ENCODE measurements at places on chromosomes 2 and 18. TPM values are rescaled to one million over a fixed set of nuclear protein-coding genes. Genes with fewer than 3 reads are reported as not detected.

DNA sequence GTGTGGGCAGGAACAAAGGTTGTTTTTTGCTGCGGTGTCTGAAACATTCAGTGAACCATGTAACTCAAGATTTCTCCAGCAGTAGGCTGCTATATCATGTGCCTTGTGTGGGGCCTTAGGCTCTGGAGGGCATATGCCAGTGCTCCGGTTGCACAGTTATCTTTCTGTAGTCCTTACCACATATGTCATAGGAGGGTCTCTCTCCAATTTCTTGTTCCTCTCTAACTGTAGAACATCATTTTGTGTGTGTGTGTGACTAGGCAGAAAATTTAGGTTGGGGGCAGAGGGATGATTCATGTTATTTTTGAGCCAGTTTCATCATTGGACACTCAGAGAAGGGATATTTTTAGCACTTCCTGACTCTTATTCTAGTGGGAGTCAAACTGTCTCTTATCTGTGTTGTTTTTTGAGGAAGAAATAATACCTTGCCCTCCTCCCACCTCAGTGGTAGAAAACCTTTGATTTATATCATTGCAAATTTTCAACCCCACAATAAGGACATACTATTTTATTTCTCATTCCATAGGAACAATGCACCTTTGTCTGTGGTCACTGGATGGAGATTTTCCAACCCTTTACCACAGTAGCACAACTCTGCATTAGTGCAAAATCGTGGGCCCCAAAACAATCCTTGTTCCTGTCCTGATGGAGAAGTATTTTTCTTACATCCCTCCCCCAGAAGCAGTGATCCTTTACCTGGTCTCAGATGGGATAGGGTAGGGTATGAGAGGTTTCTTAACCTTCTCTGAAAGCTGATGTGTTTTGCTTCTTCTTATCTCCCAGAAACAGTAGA, 113.9 kb downstream of the CCDC74A start:
- DNase-seq: no peak

GRCh38 chr2:195470622-195471021, 186.4 kb upstream of the SLC39A10 start:
- DNase-seq: no peak

- DNase-seq: no peak
Observed at GRCh38 chr2:19652811-19653210, 249.0 kb downstream of the TTC32 start.

- no peak for DNase-seq
Observed at GRCh38 chr18:22094358-22094734, 75.0 kb upstream of the GATA6 start.

The SNORC gene
- total RNA-seq: 0.53 TPM

The LYPD6B gene
- total RNA-seq: 2.0 TPM

The FLACC1 gene
- total RNA-seq: 6.8 TPM

DNA sequence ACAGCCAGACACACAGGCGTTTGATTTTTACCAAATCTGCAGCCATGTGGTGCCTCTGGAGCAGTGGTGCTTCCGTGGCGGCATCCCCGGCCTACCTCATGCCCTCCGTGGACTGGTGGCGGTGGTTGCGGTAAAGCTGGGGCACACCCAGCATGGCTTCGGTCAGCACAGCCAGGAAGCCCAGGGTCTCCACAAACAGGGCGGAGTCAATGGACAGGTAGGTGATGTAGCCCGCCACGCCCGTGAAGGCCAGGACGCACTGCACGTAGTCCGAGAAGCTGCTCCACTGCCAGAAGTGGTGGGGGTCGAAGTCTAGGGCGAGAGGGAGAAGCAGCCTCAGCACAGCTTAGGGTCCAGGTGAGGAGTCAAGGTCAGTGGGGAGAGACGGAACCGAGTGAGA, 32.4 kb downstream of the SLC66A2 start:
- peak; percentile 37 for DNase-seq

DNA sequence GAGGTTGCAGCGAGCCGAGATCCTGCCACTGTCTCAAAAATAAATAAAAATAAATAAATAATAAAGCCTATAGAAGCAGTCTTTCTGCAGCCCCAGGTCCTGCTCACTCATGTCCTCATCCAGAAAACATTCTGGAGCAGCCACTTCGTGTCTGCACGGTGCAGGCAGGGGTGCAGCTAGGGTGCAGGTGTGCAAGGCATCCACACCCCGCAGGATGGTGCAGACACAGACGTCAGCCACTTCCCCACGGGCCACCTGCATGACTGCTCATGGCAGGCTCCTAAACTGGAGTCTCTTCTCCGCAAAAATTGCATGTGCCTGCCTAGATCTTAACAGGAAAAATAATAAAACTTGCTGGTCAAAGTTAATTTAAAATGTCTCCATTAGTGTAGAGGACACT, 80.2 kb upstream of the SNTG2 start:
- no peak for DNase-seq

GRCh38 chr18:22283397-22283796, 114.0 kb downstream of the GATA6 start:
- DNase-seq: no peak

The RAX gene
- not detected for total RNA-seq

- no peak for DNase-seq
Observed at GRCh38 chr2:13046557-13047165, 329.9 kb downstream of the TRIB2 start.

The NEURL3 gene
- 0.27 TPM for total RNA-seq

GRCh38 chr2:138306626-138307025, 194.9 kb upstream of the SPOPL start:
- DNase-seq: no peak

DNA sequence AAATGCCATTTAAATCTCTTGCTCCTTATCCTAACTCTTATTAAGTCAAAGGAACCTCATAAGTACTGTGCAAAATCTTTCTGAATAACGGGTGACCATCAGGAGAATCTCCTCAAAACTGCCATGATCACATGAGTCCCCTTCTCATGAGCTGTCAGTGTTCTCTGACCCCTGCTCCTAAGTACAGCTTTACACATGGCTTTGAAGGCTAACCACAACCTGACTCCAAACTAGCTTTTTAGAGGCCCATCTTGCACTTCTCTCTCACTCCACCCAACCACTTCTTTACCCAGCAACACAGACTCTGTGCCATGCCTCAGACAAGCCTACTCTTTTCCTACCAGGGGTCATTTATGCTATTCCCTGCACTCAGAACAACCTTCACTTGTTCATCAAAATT, 253.8 kb downstream of the GPD2 start:
- DNase-seq: no peak

- no peak for DNase-seq
Observed at GRCh38 chr18:56327191-56327885, 311.1 kb downstream of the TXNL1 start.

DNA sequence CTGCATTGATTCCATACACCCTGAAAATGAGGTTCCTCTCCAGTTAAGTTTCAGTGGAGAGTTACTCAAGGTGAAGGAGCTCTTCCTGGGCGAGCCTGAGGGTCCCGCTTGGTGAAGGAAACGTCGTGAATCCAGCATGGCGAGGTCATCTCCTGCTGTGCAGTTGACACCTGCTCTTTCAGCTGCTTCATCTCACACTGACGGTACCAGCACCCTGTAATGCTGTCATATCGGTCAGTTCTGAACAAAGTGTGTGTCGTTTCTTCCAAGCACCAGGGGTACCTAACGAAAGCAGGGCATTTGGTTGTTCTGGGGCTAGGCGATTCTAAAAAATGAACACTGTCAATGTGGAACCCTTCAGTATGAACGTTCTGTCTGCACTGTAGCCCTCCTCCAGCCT, 52.6 kb downstream of the ITGB1BP1 start:
- DNase-seq: no peak

- DNase-seq: no peak
Observed at GRCh38 chr18:50281972-50282520, 723 bp upstream of the MBD1 start.

The CEBPZOS gene
- 38.5 TPM for total RNA-seq

- no peak for DNase-seq
Observed at GRCh38 chr2:195498839-195499490, 158.1 kb upstream of the SLC39A10 start.

The SERPINB8 gene
- total RNA-seq: 15.4 TPM

- no peak for DNase-seq
Observed at GRCh38 chr2:126932966-126933710, 34.4 kb downstream of the TEX51 start.

The DSEL gene
- 11.1 TPM for total RNA-seq

The ADCYAP1 gene
- 0.32 TPM for total RNA-seq

DNA sequence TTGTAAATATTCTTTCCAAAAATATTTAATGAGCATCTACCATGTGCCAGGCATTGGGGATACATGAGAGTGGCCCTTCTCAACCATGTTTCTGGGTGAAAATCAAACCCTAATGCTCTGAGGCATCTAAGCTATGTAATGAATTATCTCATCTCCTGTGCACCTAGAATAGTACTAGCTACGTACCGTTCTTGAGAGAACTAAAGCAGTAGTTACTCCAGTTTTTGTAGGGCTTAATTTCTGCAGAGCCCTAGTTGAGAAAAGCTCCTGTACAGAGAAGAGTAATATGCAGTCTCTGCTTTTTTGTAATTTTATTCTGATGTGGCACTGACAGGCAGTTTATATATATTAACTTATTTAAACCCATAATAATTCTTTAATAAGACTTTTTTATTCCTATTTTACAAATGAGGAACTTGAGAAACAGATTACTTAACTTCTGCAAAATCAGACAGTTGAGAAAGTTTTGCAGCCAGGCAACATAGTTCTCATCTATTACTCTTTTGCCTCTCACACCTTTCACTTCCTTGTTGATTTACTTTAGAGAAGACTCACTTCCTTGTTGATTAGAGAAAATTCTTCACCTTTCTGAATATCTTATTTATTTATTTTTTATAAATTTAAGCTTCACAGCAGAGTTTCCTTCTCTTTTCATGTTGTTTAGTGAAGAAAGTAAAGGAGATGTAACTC, 3.1 kb downstream of the SPOPL start:
- DNase-seq: no peak

DNA sequence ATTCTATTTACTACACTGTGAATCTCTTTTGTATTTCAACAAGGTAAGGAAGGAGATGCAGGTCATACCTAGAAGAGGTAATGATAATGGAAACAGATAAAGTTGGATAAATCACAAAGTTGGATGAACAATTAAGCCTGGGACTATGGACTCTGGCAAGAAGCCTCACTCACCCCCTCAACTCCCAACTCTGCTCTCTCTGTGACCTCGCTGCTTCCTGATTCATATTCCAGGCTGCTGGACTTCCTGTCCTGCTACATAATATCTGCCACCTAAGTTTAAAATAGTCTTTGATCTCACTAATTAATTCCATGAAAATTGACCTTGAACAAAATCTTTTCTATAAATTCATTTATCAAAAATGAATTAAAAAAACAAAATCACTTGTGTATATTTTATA, 215.3 kb downstream of the CALCRL start:
- no peak for DNase-seq

DNA sequence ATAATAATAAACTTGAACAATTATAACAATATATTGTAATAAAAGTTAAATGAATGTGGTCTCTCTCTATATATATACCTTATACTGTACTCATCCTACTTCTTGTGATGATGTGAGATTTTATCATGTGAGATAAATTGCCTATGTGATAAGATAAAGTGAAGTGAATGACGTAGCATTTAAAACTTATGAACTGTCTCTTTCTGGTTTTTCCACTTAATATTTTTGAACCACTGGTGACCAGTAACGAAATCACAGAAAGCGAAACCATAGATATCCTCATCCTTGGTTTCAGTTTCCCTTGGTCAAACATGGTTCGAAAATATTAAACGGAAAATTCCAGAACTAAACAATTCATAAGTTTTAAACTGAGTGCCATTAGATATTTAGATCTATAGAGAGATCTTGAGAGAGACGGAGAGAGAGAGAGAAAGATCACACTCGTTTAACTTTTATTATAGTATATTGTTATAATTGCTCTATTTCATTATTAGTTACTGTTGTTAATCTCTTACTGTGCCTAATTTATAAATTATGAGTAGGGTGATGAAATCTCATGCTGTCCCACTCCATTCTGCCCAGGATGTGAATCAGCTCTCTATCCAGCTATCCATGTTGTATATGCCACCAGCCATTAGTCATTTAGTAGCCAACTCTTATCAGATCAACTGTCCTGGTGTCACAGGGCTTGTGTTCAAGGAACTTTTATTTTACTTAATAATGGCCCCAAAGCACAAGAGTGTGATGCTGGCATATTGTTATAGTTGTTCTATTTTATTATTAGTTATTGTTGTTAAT, 156.8 kb downstream of the THADA start:
- DNase-seq: no peak

DNA sequence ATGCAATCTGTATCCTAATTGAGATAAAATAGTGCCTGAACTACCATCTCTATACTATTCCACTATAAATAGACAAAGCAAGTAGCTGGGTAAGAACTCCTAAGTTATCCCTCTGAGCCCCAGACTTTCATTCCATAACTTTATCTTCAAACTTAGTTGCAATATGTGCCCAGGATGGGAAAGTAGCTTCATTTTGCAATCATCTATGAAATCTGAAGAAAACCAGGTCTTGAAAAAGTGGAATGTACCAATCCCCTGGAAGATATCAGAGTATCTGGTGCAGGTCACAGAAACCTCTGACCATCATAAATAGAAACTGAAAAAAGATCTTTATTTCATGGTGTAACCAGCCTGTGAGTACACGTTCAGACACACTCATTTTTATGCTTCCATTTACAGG, 78.1 kb upstream of the TMEM178A start:
- DNase-seq: no peak

- DNase-seq: no peak
Observed at GRCh38 chr2:217797661-217798069, 205.1 kb downstream of the TNS1 start.

- no peak for DNase-seq
Observed at GRCh38 chr2:103804013-103804412, 1042.2 kb downstream of the TMEM182 start.

DNA sequence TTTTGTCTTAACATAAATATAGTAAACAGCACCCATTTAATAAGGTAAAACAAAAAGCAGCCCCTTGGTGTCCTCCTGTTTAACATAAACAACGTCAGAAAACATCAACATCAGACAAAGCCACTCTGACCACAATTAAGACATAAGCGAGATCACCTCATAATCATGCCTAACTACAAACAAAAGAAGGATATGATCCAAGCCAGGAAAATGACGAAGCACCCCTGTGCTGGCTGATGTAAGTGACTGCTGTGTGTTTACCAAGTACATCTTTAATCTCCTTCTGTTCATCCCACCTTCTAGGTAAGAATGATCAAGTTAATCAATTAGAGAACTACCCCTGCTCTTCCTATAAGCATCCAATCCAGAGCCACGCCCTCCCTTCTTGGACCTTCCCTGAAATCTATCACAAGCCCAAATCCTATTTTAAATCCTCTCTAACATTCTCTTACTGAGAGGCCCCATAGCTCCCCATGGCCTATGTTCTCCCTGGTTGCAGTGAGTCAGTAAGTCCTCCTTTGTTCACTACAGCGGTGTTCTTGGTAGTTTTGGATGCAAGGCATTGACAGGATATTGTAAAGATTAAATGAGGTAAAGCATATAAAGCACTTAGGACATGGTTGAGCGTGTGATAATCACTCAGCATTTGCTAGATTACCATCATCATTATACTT, 424.2 kb downstream of the TSN start:
- no peak for DNase-seq

- no peak for DNase-seq
Observed at GRCh38 chr2:186946896-186947467, 98.0 kb upstream of the ZSWIM2 start.
